ENCODE measurements at places on chromosomes 11 and 22. TPM values are rescaled to one million over a fixed set of nuclear protein-coding genes. Genes with fewer than 3 reads are reported as not detected.
A peak's percentile ranks its signal among the peaks of the same experiment; 100 is the strongest.

- DNase-seq: no peak
Measured at GRCh38 chr11:113730887-113731726, 25.0 kb upstream of the TMPRSS5 start.

GRCh38 chr11:24264868-24265267, 232.0 kb upstream of the LUZP2 start:
- no peak for DNase-seq

DNA sequence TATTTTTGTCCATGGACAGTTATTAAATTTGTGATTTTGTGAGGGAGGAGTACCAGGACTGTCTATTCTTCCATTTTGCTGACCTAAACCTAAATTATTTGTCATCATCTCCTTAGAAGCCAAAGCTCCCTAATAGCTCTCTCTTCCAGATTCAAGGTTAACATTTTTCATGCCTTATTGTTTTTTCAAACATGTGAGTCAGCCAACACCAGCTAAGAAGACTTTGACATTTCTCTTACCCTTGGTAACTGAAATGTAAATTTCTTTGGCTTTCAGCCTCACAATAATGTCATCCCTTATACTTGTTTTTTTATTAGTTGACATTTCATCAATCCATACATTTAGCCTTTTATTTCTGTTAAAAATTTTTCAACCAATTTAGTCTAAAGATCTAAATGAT, 19.2 kb downstream of the OR52E1 start:
- no peak for DNase-seq

DNA sequence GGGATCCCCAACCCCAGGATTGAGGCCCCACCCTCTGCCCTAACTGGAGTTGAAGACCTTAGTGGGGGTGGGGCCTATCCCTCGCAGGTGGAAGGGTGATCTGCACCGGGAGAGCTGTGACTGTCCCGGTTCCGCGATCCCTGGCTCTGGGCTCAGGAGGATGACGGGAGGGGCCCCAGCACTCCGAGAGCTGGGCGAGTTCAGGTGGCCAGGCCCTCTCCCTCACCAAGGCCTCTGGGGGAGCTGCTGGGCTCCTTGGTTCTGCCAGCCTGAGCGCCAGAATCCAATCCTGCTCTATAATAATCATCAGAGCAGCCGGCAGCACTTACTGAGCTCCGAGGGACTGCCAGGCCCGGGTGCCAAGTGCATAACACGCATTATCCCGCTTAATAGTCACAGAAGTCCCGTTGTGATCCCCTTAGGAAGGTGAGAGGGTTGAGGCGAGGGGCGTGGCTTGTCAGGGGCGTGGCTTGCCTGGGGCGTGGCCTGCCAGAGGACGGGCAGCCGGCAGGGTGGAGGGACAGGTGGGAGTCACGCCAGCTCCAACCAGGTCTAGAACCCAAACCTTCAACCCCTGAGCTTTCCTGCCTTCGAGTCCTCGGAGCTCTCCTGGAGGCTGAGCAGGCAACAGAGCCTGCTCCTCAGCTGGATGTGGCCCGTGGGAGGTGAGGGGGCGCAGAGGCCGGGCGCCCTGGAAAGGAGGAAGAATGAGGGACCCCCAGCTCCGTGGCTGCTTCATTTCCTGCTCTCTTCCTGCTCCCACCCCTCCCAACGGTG, 7.3 kb upstream of the SYT7 start:
- DNase-seq: no peak

- DNase-seq: no peak
Measured at GRCh38 chr11:97225794-97226193, 836.0 kb downstream of the JRKL start.

DNA sequence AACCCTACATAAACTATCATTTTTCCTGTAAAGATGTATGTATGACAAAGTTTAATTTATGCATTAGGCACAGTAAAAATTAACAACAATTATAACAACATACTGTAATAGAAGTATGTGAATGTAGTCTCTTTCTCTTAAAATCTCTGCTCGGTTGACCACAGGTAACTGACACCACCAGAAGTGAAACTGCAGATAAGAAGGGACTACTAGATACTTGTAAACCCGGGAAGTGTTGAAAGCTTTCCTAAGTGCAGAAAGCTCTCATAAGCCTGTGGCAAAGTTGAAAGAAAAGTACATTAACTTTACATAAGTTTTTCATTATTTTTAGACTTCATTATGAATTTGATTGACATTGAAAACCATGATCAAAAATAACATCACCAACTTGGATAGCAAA, 1173.3 kb downstream of the LRRC4C start:
- no peak for DNase-seq

DNA sequence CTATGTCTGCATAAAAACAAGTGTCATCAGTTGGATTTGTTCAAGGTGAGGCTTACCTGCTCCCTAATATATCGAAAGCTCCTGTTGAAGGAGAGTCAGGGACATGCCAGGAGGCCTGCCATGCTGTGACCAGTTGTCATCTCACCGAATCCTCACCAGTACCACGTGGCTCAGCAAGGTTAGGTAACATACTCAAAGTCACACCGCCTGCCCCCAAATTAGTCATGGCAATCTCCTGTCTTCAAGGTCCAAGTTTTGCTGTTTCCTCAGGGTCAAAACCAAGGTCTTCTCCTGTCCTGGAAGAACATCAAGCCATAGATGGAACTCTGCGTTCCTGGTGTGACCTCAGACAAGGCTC, 67.8 kb downstream of the IGLL1 start:
- DNase-seq: no peak

- no peak for DNase-seq
Measured at GRCh38 chr11:1387961-1388762, 1.6 kb upstream of the BRSK2 start.

- DNase-seq: no peak
Measured at GRCh38 chr11:34261820-34262219, 96.0 kb downstream of the ABTB2 start.

- no peak for DNase-seq
Measured at GRCh38 chr11:11786234-11786633, 55.5 kb upstream of the USP47 start.

DNA sequence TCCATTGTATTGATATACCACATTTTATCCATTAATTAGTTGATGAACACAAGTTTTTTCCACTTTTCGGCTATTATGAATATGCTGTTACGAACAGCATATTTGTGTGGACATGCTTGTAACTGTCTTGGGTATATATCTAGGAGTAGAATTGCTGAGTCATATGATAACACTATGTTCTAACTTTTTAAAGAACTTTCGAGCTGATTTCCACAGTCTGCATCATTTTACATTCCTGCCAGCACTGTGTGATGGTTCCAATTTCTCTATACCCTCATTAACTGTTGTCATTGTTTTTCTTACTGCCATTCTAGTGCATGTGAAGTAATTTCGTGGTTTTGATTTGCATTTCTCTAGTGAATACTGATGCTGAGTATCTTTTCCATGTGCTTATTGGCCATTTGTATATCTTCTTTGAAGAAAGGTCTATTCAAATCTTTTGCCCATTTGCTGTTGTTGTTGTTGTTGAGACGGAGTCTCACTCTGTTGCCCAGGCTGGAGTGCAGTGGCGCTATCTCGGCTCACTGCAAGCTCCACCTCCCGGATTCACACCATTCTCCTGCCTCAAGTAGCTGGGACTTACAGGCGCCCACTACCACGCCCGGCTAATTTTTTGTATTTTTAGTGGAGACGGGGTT, 7.4 kb upstream of the RCE1 start:
- no peak for DNase-seq

GRCh38 chr11:66881927-66882452, 25.1 kb downstream of the LRFN4 start:
- DNase-seq: no peak

DNA sequence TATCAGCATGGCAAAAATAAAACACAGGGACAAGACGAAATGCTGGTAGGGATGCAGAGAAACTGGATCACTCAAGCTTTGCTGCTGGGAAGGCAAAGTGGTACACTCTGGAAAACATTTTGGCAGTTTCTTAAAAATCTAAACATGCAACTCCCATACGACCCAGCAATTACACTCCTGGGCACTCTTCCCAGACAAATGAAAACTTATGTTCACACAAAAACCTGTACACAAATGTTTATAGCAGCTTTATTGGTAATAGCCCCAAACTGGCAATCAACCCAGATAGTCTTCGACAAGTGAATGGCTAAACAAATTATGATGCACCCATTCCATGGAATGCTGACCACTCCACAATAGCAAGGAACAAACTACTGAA, 35.8 kb upstream of the PRR5 start:
- DNase-seq: no peak

DNA sequence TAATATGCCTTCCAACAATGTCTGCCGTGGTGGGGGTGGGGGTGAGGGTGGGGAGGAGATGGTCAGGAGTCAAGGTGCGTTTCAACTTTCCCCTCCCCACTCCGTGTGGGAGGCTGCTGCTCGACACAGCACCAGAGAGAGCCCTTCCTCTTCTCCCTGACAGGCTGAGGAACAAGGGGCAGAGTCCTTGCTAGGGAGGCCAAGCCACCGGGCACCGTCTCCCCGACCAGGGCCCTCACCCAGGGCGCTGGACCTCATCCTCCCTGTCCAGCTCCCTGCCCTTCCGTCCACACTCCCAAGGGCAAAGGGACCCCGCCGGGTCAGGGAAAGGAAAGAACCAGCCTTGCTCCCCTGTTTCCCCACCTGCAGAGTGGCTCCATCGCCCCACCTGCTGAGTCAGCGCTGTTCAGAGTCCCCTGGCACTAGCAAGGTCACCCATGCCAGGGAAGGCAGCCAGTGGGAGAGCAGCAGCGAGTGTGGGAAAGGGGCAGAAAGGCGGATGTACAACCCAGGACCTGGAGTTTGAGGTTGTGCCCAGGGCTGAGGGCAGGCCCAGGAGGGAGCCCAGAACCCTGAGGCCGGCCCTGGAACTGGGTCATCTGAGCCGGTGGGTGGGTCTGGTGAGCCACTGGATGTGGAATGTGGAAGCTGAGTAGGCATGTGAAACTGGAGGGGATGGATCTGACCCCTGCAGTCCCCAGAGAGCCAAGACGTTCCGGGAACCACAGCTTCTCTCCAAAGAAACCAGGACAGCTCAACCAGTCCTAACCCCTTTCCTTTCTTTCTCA, 47.2 kb downstream of the BUD13 start:
- no peak for DNase-seq

GRCh38 chr11:16002942-16003341, 353.4 kb downstream of the SOX6 start:
- DNase-seq: no peak

DNA sequence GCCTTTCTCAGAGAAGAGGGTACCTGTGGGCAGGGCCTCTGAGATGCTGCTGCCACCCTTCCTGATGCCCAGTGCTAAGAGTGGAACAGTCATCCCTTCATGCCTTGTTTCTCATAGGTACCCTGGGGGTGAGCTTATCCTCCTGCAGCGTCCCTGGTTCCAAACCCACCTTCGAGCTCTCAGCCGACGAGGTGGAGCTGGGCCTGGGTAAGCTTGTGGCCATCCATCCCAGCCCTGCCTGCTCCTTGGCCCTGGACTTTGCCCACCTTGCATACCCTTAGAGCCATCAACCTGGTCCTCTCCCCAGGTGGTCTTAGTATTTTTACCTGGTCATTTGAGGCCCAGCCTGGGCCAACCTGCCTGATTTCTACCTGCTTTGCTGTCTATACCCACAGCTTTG, 8.7 kb downstream of the TKFC start:
- DNase-seq: no peak

- no peak for DNase-seq
Measured at GRCh38 chr11:87780068-87780413, 395.2 kb downstream of the RAB38 start.

- DNase-seq: peak; percentile 50
Measured at GRCh38 chr11:14029971-14030920, 67.7 kb downstream of the SPON1 start.

GRCh38 chr11:73396985-73397384, 20.8 kb downstream of the RELT start:
- no peak for DNase-seq

- no peak for DNase-seq
Measured at GRCh38 chr11:2858995-2859698, 26.4 kb downstream of the CDKN1C start.

DNA sequence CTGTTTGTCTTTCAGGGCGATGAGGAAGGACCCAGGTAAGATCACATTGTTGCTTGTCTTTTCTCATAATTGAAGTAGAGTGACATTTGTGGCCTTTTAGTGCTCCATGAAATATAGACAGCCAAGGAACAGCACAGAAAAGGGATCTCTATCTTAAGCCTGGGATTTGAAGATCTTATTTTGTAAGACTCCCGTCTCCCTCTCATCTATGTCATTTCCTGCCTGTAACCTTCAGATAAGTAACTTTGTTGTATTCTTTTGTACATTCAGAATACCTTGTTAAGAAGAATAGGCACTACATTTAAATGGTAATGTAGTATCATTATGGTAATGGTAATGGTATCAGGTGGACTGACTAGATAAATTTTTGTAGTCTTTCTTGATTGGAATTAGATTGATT, 72.8 kb downstream of the TRIM44 start:
- no peak for DNase-seq

GRCh38 chr11:130782361-130783222, 133.7 kb downstream of the SNX19 start:
- DNase-seq: no peak

GRCh38 chr11:126434950-126435335, 79.5 kb downstream of the ST3GAL4 start:
- DNase-seq: no peak

DNA sequence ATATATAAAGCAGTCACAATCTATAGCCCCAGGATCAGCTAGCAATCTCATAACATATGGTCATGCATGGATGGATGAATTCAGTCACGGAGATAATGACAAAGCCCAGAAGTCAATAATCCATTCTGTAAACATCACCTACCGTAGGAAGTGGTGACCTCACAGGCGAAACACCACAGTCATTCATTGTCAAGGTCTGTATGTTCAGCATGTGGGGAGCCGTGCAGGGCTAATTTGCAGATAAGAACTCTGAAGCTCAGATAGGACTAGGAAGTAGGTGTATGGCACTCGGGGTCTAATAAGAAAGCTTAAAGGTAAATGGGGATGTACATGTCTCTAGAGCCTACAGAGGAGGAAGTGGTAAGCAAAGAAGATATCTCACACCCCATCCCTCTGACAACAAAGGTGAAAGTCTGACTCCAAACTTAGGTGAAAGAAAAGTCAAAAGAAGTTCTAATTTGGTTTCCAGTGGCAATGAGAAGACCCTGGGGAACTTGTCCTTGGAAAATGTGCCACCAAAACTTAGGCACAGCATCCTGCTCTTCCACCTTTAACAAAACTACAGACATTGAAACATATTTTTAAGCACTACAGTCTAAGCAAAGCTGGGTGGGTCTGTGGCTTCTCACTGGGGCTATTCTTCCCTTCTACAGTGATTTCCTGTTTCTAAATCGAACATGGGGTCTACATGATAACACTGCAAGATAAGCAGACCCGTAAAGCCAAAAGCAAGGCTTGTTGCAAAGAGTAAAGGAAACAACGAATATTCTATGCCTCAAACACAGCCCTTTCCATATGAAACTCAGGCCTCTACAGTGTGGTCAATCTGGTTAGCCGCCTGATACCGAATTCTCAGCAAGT, 5.2 kb downstream of the CRTAM start:
- DNase-seq: no peak

The NFRKB gene
- total RNA-seq: 35.0 TPM

The TEX12 gene
- total RNA-seq: not detected

The ALDH3B1 gene
- total RNA-seq: 90.8 TPM

The SEZ6L gene
- not detected for total RNA-seq

The PNPLA3 gene
- 1.6 TPM for total RNA-seq

The LARGE2 gene
- total RNA-seq: 0.24 TPM

The CFAP300 gene
- 3.2 TPM for total RNA-seq

The GNG3 gene
- total RNA-seq: not detected

The OR4A16 gene
- total RNA-seq: not detected

The MMP7 gene
- not detected for total RNA-seq

The TRIM49 gene
- not detected for total RNA-seq

The TMEM86A gene
- 6.9 TPM for total RNA-seq

The ACR gene
- 0.72 TPM for total RNA-seq

All from omental fat pad (tissue), 4 donors.